Stimulated activated CD8-positive, alpha-beta memory T cell treated with anti-CD3 and anti-CD28 coated beads, Interleukin-7, amount 100 ng/mL, for 48 hours (primary cell): ENCODE measurements at places on chromosomes 3 and 15.

GRCh38 chr15:31409171-31409570, 82.5 kb downstream of the KLF13 start:
- DNase-seq: no peak

- no peak for DNase-seq
Measured at GRCh38 chr15:62483814-62484213, 318.7 kb upstream of the C2CD4B start.

GRCh38 chr3:113663324-113663750, 33.1 kb downstream of the USF3 start:
- DNase-seq: no peak

GRCh38 chr3:17801131-17801530, 58.7 kb upstream of the TBC1D5 start:
- no peak for DNase-seq
